Heart left ventricle (tissue), 16 donors: ENCODE measurements at places on chromosomes 5 and 9.

GRCh38 chr9:33510262-33511183, 13.5 kb upstream of the ANKRD18B start:
- DNase-seq = peak; percentile 76
- peak overlapping the region; percentile 58 for H3K4me3 ChIP-seq
- no peaks in the 10 kb centered on the region for H3K27me3 ChIP-seq
- H3K27ac ChIP-seq = peak overlapping the region; percentile 92
- H3K36me3 ChIP-seq = peaks cover 3% of the 10 kb centered on the region
- no peaks in the 10 kb centered on the region for H3K4me1 ChIP-seq

- H3K4me1 ChIP-seq = no peaks in the 10 kb centered on the region
- H3K27me3 ChIP-seq = peaks cover 3% of the 10 kb centered on the region
- no peak overlapping the region for H3K27ac ChIP-seq
- DNase-seq = no peak
- no peak overlapping the region for H3K4me3 ChIP-seq
These were observed 108.3 kb upstream of the KIF2A start for GRCh38 chr5:62197697-62198096.

GRCh38 chr5:135980620-135981019, 25.8 kb upstream of the LECT2 start:
- H3K36me3 ChIP-seq = no peaks in the 10 kb centered on the region
- no peaks in the 10 kb centered on the region for H3K4me1 ChIP-seq
- H3K27ac ChIP-seq = no peak overlapping the region

DNA sequence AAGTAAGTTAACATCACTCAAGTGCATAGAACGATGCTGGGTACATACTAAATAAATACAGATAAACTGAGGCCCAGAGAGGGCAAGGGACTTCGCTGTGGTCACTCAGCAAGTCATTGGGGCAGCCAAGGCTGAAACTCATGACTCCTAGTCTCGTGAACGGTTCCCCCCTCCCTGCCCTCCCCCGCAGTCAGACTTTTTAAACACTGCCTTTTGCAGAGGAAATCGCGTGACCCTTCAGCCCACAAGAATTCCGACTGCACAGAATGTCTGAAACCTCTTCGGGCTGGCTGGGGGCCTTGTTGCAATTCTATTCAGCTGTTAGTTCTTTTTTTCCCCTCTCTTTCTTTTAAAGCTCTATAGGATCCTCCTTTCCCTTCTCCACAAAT, 28.1 kb downstream of the NEK6 start:
- H3K4me3 ChIP-seq = peak overlapping the region; percentile 28
- DNase-seq = peak; percentile 74
- peak overlapping the region; percentile 81 for H3K27ac ChIP-seq
- H3K27me3 ChIP-seq = no peaks in the 10 kb centered on the region
- peaks cover 63% of the 10 kb centered on the region for H3K4me1 ChIP-seq

DNA sequence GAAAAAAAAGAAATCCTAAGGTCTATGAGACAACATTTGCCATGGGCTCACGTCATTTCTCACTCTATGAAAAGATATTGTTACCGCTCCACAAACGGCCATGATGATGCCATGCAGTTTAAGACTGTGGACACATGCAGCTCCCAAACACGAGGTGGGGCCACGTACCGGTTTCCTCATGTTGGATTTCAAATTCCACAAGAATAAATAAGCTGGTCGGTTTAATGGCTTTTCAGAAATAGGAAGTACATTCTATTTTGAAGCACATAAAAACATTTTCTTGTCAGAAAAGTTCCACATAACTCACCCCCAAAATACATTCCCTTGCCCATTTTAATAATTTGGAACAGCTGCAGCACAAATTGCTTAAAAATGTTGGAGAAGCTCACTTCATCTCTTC, 130.6 kb downstream of the MYO10 start:
- no peak overlapping the region for H3K27ac ChIP-seq
- no peaks in the 10 kb centered on the region for H3K36me3 ChIP-seq
- no peaks in the 10 kb centered on the region for H3K27me3 ChIP-seq
- H3K4me3 ChIP-seq = no peak overlapping the region
- peaks cover 12% of the 10 kb centered on the region for H3K4me1 ChIP-seq

- no peak for DNase-seq
- H3K4me3 ChIP-seq = no peak overlapping the region
These were observed 48.9 kb downstream of the SH3PXD2B start for GRCh38 chr5:172405226-172406107.

GRCh38 chr9:97675655-97676054, 21.5 kb downstream of the XPA start:
- DNase-seq = no peak
- H3K36me3 ChIP-seq = peaks cover 100% of the 10 kb centered on the region
- no peak overlapping the region for H3K4me3 ChIP-seq

DNA sequence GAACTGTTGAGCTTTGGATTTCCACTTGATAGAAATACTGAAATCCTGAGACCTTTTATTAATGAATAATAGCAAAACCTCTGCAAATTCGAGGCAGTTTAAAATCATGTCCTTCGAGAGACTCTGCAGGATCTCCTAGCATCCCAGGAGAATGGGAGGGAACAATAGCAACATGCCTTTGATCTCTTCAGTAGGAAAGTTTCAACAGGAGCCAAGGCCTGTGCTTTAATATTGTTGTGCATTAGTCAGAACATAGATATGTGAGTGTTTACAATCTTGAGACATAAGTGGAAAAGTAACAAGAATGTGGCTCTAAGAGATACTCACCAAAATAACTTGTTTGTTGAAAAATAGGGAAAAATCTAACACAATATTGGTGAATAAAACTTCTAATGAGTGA, 83.3 kb upstream of the LHFPL2 start:
- no peaks in the 10 kb centered on the region for H3K27me3 ChIP-seq
- H3K4me1 ChIP-seq = no peaks in the 10 kb centered on the region
- H3K4me3 ChIP-seq = no peak overlapping the region
- no peak for DNase-seq
